ENCODE measurements at places on chromosomes 2 and 18.

GRCh38 chr2:220572385-220572784 lies 945.0 kb downstream of the SLC4A3 start:
- no peak for DNase-seq

- no peak for DNase-seq
These were observed 551.3 kb downstream of the CMPK2 start for GRCh38 chr2:6314218-6314960.

DNA sequence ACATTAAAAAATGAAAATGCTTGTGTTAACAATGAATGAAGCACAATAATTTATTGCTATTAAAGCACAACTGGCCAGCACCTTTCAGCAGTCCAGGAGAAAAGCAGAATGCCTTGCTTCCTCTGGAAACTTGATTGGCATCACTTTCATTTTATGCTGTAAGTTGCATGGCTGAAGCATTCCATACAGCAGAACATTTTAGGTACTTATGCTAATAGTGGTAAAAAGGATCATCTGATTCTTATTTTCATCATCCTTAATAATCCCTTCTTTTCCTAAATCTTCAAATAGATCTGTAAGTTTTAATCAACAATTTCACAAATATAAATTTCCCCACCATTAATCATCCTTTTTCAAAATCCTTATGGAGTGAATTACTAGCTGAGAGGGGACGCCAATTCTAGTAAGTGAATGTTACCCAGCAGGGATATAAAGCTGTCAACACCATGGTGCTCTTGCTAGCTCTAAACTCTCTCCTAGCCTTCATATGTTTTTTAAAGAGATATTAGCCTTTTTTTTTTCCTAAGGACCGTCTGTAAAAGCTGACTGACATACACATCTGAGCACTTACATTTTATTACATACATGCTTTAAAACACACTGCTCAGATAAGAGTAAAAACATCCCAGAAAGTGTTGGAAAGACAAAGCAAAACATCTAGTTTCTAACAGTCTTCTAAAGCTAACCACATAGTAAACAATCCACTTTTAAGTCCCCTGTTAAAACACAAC lies 5.3 kb downstream of the SATB2 start:
- DNase-seq, result no peak

- no peak for DNase-seq
These were observed 181.6 kb downstream of the SMAD7 start for GRCh38 chr18:48769006-48769636.

- DNase-seq, result no peak
These were observed 124.4 kb downstream of the ARL4C start for GRCh38 chr2:234372506-234372905.

GRCh38 chr18:49279041-49279440 lies 181.4 kb downstream of the DYM start:
- DNase-seq, result no peak

Measured in GF-D8 (cell line).